Immature natural killer cell (primary cell): ENCODE measurements at places on chromosomes 6 and 20. TPM values are rescaled to one million over a fixed set of nuclear protein-coding genes. Genes with fewer than 3 reads are reported as not detected.
A peak's percentile ranks its signal among the peaks of the same experiment; 100 is the strongest.

The ATP9A gene
- 0.82 TPM for polyA plus RNA-seq

DNA sequence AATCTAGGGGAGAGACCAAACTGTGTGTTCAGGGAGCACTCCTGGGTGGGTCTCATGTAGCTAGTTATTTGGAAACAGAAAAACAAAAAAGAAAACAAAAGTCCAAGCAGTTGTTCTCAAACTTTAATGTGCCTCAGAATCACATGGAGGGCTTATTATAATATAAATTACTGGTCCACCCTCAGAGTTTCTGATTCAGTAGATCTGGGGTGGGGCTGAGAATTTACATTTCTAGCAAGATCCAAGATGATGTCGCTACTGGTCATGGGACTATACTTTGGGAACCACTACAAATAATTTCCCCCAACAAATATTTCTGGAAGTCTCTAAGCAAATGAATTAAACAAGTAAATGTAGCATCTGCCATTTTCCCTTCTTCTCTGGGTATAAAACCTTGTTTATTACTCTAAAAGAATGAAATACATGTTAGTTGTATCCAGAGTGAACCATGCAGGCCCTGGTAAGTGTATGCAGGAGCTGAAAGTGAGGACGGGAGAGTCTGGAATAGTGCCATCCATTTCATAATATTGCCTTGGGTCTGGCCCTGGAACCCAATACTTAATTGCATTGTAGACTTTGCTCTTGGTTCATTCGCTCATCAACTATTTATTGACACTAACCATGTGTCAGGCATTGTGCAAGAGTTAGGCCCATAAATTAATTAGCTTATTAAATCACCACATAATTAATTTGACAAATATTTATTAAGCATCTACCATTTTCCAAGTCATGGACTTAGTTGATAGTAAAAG, 490.8 kb downstream of the EPM2A start:
- no peaks in the 10 kb centered on the region for H3K4me1 ChIP-seq
- no peak overlapping the region for H3K27ac ChIP-seq
- H3K36me3 ChIP-seq = no peaks in the 10 kb centered on the region
- H3K4me3 ChIP-seq = no peak overlapping the region

The SIRPB2 gene
- polyA plus RNA-seq = 0.63 TPM

GRCh38 chr6:161844804-161845203, 570.9 kb upstream of the AGPAT4 start:
- no peak for DNase-seq
- no peak overlapping the region for H3K27ac ChIP-seq
- H3K27me3 ChIP-seq = no peaks in the 10 kb centered on the region
- H3K36me3 ChIP-seq = no peaks in the 10 kb centered on the region

The BMP5 gene
- polyA plus RNA-seq = not detected

DNA sequence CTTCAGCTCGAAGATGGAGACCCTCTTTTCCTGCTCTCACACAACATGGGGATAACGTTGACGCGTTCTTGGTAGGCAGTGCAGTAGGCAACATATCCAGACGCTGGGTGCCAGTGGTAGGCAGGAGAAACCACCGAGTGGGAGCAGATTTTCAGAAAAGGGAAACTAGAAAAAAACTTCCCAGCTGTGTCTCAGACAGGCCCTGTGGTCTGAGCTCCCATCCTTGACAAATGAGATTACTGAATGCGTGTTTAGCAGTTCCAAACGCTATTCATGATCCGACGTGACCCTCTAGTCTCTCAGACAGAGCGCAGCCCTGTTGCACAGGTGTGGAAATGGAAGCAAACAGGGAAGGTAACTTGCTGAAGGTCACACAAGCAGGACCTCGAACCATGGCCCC, 83.9 kb upstream of the DUSP22 start:
- no peaks in the 10 kb centered on the region for H3K36me3 ChIP-seq
- H3K4me1 ChIP-seq = no peaks in the 10 kb centered on the region
- DNase-seq = no peak
- H3K27ac ChIP-seq = no peak overlapping the region

DNA sequence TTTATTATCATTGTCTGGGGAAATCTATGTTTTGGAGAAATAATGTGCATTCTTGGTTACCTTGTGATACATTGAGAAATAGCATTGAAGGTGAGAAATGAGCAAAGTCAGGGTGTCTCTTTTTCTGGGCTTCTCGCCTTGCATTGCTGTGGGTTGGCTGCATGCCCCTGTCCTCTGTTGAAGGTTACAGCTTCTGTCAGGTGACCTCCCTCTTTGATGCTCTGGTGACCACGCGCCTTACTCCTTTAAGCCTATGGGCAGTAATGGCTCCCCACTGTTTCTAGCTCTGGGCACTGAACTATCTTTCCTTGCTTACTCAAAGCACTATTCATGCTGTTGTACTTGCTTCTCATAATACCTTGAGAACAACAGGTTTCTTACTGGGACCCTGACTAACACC, 14.6 kb downstream of the ADGRB3 start:
- H3K4me3 ChIP-seq = no peak overlapping the region
- H3K4me1 ChIP-seq = no peaks in the 10 kb centered on the region

DNA sequence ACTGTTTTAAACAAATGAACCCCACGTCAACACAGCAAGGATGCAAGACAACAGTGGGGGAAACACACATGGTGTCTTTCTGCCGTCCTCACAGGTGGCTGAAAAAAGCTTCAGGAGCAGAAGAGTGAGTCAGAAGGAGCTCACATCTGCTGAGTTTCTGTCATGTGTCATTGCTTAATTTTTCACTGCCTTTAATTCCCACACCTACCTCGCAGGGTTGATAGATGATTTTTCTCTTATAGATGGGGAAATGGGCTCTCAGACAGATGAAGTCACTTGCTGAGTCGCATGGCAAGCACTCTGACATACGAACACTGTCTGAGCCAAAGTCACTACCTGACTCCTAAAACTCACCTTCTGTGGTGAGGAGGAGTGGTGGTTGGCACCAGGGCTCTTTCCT, 28.3 kb upstream of the CARMIL1 start:
- no peaks in the 10 kb centered on the region for H3K4me1 ChIP-seq
- H3K36me3 ChIP-seq = no peaks in the 10 kb centered on the region
- H3K27ac ChIP-seq = no peak overlapping the region
- H3K4me3 ChIP-seq = no peak overlapping the region

DNA sequence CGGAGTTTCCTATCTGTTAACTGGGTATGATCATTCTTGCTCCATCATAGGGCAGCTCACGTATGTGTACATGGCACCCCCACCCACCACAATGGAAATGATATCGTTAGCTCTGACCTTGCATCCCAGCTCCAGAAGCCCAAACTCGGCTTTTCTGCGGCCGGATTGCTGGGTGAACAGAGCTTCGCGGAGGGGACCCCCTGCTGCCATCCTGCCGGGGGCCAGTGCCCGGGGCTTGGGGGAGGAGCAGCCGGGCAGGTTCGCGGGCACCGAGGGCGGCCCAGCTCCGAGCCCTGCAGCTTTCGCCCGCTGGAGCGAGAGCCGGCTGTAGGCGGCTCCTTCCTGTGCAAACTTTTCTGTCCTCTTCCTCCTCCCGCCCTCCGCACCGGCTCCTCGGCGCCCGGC, 24.9 kb upstream of the FUCA2 start:
- H3K4me3 ChIP-seq = peak overlapping the region; percentile 89
- H3K4me1 ChIP-seq = peaks cover 44% of the 10 kb centered on the region
- peak overlapping the region; percentile 82 for H3K27ac ChIP-seq
- no peaks in the 10 kb centered on the region for H3K36me3 ChIP-seq
- peak; percentile 52 for DNase-seq
- H3K27me3 ChIP-seq = peaks cover 2% of the 10 kb centered on the region

GRCh38 chr6:70905742-70906141, 51.1 kb downstream of the B3GAT2 start:
- peaks cover 2% of the 10 kb centered on the region for H3K27me3 ChIP-seq
- H3K4me3 ChIP-seq = no peak overlapping the region
- H3K4me1 ChIP-seq = no peaks in the 10 kb centered on the region

The TFEB gene
- 62.3 TPM for polyA plus RNA-seq

The ADA gene
- 96.9 TPM for polyA plus RNA-seq

DNA sequence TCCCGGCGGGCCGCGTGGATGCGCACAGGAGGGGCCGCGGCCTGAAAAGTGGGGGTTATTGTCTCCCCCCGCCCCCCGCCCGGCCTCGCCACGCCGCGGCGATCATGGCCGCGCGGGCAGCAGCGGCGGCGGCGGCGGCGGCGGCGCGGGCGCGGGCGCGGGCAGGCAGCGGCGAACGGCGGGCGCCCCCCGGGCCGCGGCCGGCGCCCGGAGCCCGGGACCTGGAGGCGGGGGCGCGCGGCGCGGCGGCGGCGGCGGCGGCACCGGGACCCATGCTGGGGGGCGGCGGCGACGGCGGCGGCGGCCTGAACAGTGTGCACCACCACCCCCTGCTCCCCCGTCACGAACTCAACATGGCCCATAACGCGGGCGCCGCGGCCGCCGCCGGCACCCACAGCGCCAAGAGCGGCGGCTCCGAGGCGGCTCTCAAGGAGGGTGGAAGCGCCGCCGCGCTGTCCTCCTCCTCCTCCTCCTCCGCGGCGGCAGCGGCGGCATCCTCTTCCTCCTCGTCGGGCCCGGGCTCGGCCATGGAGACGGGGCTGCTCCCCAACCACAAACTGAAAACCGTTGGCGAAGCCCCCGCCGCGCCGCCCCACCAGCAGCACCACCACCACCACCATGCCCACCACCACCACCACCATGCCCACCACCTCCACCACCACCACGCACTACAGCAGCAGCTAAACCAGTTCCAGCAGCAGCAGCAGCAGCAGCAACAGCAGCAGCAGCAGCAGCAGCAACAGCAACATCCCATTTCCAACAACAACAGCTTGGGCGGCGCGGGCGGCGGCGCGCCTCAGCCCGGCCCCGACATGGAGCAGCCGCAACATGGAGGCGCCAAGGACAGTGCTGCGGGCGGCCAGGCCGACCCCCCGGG, 637 bp downstream of the ARID1B start:
- H3K4me1 ChIP-seq = peaks cover 50% of the 10 kb centered on the region
- H3K36me3 ChIP-seq = no peaks in the 10 kb centered on the region
- DNase-seq = peak; percentile 74
- H3K27me3 ChIP-seq = peaks cover 6% of the 10 kb centered on the region
- H3K27ac ChIP-seq = peak overlapping the region; percentile 95
- peak overlapping the region; percentile 98 for H3K4me3 ChIP-seq

DNA sequence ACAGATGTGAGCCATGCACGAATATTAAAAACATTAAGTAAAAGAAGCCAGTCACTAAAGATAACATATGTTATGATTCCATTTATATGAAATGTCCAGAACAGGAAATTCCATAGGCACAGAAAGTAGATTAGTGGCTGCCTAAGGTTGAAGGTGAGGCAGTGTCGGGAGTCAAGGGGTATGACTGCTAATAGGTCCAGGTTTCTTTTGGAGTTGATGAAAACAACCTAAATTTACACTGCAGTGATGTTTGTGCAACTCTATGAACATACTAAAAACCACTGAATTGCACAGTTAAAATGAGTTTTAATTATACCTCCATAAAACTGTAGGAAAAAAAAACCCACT, 14.4 kb downstream of the SRPK1 start:
- H3K27ac ChIP-seq = no peak overlapping the region
- peaks cover 29% of the 10 kb centered on the region for H3K36me3 ChIP-seq
- peaks cover 40% of the 10 kb centered on the region for H3K4me1 ChIP-seq
- H3K27me3 ChIP-seq = peaks cover 3% of the 10 kb centered on the region

GRCh38 chr6:28927846-28928245, 4.1 kb upstream of the TRIM27 start:
- H3K4me3 ChIP-seq = no peak overlapping the region
- DNase-seq = no peak
- peaks cover 8% of the 10 kb centered on the region for H3K4me1 ChIP-seq
- H3K36me3 ChIP-seq = peaks cover 4% of the 10 kb centered on the region

DNA sequence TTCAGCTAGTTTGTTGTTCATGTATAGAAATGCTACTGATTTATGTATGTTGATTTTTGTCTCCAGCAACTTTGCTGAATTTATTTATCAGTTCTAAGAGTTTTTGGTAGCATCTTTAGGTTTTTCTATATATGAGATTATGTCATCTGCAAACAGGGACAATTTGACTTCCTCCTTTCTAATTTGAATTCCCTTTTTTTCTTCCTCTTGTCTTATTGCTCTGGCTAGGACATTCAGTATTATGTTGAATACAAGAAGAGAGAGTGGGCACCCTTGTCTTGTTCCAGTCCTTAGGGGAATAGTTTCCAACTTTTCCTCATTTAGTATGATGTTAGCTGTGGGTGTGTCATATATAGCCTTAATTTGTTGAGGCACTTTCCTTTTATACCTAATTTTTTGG, 58.2 kb downstream of the CDH26 start:
- H3K36me3 ChIP-seq = peaks cover 24% of the 10 kb centered on the region
- no peaks in the 10 kb centered on the region for H3K27me3 ChIP-seq
- no peak overlapping the region for H3K4me3 ChIP-seq

DNA sequence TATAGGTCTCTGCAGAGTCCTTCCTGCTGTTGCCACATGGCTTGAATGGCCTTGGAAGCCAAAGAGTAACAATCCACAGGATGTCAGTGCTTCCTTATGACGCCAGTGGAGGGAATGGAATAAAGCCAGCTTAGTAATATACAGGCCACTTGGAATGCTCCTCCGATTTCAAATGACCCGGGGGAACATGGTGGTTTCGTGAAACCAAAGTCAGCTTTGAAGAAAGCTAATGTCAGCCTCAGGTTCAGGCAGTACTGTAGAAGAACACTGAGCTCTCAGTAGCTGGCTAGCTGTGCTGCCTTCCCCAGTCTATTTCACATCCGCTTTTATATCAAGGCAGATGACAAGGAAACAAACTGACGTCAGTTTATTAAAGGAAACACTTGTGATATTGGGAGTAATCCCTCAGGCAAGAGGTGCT, 189.1 kb downstream of the DTNBP1 start:
- H3K4me3 ChIP-seq = no peak overlapping the region
- peaks cover 36% of the 10 kb centered on the region for H3K4me1 ChIP-seq
- H3K27ac ChIP-seq = no peak overlapping the region
- H3K36me3 ChIP-seq = peaks cover 1% of the 10 kb centered on the region
- no peak for DNase-seq

- no peaks in the 10 kb centered on the region for H3K27me3 ChIP-seq
- peaks cover 80% of the 10 kb centered on the region for H3K4me1 ChIP-seq
- H3K4me3 ChIP-seq = no peak overlapping the region
- peaks cover 5% of the 10 kb centered on the region for H3K36me3 ChIP-seq
Observed at GRCh38 chr6:144315981-144316861, 31.1 kb downstream of the UTRN start.

DNA sequence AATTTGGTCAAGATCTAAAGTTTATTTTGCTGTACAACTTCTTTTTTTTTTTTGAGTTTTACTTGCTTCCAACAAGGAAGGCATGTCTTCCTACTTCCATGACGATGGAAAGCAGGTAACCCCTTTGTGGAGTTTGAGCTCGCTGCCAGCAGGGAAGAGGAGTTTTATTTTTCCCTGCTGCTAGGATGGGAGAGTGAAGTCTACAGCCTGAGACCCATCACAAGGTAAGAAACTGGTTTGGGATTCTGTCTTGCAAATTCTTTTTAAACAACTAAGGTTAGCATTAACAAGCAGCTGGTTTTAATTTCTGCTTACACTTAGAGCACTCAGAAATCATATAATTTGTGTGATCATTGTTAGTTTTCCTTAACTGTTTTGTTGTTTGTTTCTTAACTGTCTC, 108.0 kb upstream of the MAP3K4 start:
- H3K4me1 ChIP-seq = no peaks in the 10 kb centered on the region
- peaks cover 4% of the 10 kb centered on the region for H3K27me3 ChIP-seq
- DNase-seq = no peak

The ALDH5A1 gene
- polyA plus RNA-seq = 8.7 TPM

- H3K36me3 ChIP-seq = no peaks in the 10 kb centered on the region
- no peaks in the 10 kb centered on the region for H3K4me1 ChIP-seq
- peaks cover 2% of the 10 kb centered on the region for H3K27me3 ChIP-seq
- H3K4me3 ChIP-seq = no peak overlapping the region
- H3K27ac ChIP-seq = no peak overlapping the region
Observed at GRCh38 chr6:99276747-99277146, 72.7 kb downstream of the FAXC start.
